ENCODE measurements at places on chromosomes 7 and 10. TPM values are rescaled to one million over a fixed set of nuclear protein-coding genes. Genes with fewer than 3 reads are reported as not detected.

DNA sequence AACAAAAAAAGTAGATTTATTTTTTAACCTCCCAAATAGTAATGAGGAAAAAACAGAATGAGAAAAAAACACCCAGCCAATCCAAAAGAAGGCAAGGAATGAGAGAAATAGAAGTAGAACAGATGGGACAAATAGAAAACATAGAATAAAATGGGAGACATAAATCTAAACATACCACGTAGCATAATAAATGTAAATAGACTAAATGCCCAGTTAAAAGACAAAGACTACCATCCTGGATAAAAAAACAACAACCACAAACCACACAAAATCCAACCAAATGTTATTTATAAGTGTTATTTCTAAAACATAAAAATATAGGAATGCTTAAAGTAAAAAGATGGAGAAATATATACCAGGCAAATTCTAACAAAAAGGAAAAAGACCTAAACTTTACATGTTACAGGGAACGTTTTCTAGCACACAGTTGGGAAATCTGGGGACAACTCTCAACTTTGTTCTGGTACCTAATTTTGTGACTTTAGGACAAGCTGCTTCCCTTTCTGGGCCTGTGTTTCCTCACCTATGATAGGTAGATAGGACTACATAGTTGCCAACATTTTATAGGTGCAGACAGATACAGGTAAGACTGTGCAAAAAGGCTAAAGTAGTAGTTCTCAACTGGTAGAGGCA, 98.4 kb downstream of the SPDYE5 start:
- no peak for DNase-seq

- no peak for DNase-seq
Observed at GRCh38 chr10:77182803-77183202, 454.8 kb downstream of the KCNMA1 start.

DNA sequence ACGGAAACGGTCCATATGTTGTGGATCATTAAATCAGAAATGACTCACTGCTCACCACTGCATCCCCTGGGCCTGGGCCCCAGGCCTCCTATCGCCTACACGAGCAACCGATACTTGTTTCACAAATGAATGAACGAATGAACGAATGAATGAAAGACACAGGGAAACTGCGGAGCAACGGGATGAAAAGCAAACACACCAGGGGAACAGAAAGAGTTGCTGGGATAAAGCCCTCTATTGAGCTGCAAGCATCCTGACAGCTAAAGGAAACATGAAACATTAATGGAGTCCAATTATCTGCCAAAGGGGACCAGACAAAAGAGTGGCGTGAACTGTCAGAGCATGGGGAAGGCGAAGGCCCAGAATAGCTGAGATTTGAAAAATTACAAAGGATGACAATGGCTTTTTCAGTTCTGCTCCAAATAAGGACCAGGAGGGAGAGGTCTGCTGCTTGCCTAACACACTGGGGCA, 92.1 kb downstream of the GRB10 start:
- no peak for DNase-seq

GRCh38 chr7:137932881-137933269, 69.0 kb downstream of the CREB3L2 start:
- DNase-seq = no peak

- no peak for DNase-seq
Observed at GRCh38 chr7:115007751-115008150, 85.9 kb downstream of the MDFIC start.

DNA sequence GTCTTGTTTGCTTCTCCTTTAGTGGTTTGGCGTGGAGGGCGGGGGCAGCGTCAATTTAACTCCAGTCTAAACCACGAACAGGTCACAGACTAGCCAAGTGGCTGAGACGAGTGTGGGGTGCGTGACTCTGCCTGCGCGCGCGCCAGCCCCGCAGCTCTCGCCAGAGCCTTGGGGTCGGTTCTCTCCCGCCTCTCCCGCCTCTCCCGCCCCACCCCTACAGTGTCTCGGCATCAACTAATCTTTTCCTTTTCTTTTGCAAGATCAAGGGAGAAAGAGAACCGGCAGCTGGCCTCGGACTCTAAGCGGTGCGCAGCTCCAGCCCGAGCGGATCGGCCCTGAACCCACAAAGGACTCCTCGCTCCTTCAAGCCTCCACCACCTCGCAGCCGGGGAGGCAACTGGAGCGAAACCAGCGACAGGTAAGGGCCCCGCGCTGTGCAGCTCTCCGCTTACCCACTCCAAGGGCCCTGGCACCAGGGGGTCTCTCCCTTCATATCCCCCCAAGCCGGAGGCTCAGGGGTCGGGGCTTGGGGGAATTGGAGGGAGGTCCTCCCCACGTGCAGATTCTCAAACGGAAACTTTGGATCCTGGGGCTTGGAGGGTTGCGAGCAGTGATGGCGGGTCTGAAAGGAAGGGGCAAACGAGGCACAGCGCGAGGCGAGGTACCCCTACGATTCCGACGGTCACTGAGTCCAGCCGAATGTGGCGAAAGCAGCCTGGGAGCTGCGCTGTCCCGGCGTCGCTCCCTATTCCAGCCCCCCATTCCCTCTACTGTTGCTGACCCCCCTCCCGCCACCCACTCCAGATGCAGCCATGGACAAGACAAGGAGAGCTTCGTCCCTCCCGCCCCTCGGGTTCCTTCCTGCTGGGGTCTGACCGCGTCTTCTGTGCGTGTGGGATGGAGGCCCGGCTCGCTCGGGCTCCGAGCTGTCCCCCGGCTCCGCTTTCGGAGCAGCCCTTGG, 829 bp downstream of the CHRM2 start:
- DNase-seq = no peak

DNA sequence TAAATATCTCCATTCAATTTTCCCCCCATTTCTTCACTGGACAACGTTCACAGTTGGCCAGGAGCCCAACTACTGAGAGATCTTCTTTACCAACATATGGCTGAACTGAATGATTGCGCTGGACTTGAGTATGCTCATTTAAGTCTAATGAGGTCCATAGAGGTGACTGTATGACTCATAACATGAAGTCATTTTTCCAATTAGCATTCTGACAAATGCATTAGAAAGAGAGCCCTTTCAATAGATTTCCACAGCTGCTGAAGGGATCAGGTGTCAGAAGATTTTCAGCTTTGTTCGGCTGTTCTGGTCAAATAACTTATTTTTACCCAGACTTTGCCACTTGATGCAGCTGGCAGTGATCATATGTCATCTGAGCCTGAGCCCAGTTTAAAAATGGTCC, 438.0 kb downstream of the ETV1 start:
- no peak for DNase-seq

ECHDC3 gene
- 36.8 TPM for total RNA-seq

DNA sequence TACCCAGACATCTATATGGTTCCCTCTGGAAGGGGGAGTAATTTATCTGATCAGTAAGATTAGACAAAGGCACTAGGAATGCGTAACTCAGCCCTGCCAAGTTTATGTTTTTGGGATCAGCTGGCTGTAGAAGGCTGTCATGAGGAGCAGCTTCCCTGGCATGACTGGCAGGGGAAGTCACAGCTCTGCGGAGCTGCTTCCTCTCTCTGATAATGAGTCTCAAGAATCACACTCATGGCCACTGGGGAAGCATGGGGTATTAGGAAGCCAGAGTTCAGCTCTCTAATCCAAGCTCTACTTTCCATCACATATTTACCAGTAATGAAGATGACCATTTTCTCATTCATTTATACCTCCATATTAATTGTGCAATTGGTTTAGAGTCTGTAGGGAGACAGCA, 758.9 kb downstream of the GRM8 start:
- no peak for DNase-seq

GRCh38 chr7:523347-524336, 4.0 kb upstream of the PDGFA start:
- no peak for DNase-seq

GRCh38 chr10:49367600-49367999, 28.3 kb downstream of the DRGX start:
- DNase-seq = no peak

XRCC2 gene
- 0.98 TPM for total RNA-seq

LIPM gene
- not detected for total RNA-seq

DNA sequence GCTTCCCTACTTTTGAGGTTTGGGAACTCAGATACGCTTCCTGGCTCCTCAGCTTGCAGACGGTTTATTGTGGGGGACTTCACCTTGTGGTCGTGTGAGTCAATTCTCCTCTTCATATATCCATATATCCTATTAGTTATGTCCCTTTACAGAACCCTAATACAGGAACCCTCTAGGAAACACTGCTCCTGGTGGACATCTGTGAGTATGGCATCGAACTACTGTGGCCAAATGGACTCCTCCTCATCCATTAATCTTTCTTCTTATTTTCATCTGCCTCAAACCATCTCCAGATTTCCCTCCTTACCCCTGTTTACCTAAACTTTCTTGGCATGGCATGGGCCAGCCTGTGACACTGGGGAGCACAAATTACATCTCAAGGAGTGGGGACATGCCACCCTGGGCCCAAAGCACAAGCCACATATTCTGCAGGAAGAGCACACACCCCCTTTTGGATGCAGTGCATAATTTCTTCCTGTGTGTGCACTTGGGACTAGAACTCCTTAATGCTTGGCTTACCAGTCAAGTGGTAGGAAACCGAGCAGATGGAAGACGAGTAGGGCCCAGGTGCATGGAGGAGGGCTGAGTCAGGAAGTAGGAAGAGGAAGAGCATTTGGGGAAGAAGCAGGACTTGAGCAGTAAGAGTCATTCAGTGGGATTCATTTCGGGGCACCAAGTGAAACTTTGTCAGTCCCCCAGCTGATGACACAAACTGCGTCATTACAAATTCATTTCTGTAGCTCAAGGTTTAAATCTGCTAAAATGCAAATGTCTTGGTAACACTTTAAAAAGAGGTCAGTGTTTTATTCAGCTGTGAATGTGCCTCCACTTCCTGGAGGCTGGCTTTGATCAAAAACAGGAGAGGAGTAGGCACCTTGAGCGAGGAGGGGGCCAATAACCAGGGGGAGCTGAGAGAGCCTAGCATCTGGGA, 80.8 kb upstream of the PLXNA4 start:
- DNase-seq = no peak

CPA2 gene
- not detected for total RNA-seq

DNA sequence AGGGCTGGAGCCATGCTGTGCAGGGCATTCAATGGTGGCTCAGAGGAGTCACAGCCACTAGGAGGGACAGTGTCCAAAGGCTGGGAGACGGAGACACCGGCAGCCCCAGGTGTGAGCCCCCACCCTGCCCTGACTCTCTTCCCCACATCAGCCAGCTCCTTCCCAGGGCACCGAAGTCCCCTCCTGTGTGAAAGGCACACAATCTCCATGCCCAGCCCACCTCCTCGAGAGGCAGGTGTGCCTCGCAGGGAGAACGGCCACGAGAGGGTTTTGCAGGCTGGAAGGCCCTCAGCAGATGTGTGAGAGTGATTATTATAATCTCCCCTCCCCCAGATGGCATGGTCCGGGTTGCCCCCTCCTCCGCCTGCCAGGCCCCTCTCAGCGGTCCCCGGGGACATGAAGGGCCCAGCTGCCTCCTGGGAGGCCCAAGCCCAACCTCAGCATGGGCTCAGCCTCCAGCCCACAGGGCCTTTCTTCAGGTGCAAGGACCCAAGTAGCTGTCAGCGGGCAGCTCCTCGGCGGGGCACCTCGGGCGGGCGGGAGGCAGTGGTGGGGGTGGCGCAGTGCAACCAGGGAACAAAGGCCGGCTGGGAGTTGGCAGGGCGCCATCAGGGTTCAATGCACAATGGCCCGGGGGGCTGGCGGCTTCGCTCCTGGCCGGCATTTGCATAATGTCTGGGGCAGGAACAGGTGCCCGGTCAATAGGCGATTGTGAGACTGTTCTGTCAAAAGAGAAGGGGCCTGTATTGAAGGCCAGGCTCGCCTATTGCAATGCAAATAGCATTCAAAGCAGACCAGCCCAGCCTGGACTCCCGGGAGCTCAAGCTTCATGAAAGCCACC, 155.3 kb upstream of the ZMIZ1 start:
- DNase-seq = no peak

GJD4 gene
- not detected for total RNA-seq

DNA sequence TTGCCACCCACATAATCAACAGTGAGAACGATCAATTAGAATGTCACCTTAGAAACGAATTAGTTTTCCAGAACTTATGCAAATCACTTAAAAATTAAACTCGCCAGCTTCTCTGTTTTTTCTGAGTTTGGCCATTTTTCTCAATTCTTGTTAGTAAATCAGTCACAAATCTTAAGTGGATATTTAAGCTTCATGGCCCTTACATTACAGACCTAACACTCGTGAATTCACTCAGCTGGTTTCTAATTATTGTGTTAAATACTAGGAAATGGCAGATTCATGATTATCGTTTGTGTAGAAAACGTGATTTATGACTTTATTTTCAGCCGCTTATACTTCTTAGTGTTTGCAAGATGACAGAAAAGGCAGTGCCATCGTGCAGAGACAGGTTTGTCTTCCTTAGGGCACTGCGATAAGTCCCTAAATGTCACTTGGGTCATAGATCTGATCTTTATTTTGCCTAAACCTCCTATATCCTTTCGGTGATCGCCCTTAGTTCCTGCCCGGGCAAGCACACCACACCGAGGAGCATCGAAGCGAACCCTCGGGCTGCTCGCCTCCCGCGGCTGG, 587 bp upstream of the CELF2 start:
- DNase-seq = no peak

GRCh38 chr7:83799333-83799732, 150.4 kb upstream of the SEMA3E start:
- no peak for DNase-seq

PSMC2 gene
- 219 TPM for total RNA-seq

DNA sequence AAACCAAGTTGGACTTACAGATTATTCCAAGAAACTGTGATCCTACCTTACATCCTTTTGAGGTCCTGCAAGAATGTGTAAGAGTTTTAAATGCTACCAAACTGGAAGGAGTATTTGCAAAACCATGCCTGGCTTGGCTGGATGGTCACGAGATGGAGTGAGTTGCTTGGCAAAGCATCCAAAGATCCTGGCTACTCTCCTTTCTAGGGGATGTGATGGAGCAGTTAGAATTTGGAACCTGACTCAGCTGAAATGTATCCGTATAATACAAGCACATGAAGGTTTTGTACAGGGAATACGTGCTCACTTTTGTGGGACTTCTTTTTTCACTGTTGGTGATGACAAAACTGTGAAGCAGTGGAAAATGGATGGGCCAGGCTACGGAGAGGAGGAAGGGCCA, 13.3 kb upstream of the SYPL1 start:
- DNase-seq = no peak

ADAM12 gene
- 14.0 TPM for total RNA-seq

NME8 gene
- not detected for total RNA-seq

VWC2 gene
- not detected for total RNA-seq

DNA sequence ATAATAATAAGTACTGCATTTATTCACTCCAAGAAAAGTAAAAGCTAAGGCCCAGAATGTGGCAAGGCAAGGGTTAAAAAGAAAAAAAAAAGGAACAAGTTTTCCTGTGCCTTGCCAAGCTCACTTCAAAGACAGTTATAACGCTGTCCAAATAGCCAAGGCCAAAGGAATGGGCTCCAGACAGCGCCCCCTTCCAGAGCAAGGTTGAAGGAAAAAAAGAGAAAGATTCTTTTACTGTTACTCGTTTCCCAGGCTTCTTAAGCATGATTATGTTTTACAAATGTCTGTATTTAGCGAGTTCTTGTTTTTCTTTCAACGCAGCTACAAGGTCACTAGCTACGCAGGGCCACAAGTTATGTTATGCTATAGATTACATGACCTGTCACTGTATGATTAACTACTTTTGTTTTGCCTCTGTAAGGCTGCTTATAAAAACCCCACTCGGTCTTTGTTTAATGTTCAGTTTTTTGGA, 9.1 kb upstream of the EIF4H start:
- no peak for DNase-seq

- DNase-seq = no peak
Observed at GRCh38 chr7:25832456-25832855, 319.5 kb upstream of the NFE2L3 start.

- no peak for DNase-seq
Observed at GRCh38 chr7:98833022-98833421, 36.8 kb downstream of the TMEM130 start.

GRCh38 chr7:125197731-125198393, 268.2 kb upstream of the POT1 start:
- DNase-seq = no peak

TMEM229A gene
- total RNA-seq = not detected

TRIM73 gene
- total RNA-seq = 2.4 TPM
